Omental fat pad (tissue), 4 donors: ENCODE measurements at places on chromosomes 13 and 19. TPM values are rescaled to one million over a fixed set of nuclear protein-coding genes. Genes with fewer than 3 reads are reported as not detected.

DNA sequence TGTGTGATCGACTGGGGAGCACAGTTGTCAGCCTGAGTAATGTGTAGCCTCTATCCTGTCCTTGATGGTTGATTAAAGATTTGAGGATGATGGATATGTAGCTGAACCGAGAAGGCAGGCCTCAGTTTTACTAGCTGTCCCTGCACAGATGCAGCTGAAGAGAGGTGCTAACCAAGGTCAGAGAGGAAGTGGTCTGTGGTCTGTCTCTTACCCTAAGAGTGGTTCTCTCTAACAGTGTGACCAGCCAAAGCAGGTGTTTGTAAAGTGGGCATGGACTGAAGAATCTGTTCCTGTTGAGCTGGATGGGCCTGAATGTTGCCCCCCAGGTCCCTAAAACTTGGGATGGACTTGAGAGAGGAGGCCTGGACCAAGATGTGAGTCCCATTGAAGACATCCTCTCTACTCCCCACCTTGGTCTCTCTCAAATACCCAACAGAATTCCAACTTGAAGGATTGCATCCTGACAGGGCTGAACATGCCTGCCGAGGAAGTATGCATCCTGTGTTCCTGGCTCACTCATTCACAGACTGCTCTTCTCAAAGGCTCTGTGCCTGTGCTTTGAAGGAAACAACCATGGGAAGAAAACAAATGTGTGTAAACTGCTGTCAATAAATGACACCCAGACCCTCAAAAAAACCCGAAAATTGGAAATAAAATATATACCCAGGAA, 223.8 kb downstream of the MAB21L1 start:
- no peak for DNase-seq

DNA sequence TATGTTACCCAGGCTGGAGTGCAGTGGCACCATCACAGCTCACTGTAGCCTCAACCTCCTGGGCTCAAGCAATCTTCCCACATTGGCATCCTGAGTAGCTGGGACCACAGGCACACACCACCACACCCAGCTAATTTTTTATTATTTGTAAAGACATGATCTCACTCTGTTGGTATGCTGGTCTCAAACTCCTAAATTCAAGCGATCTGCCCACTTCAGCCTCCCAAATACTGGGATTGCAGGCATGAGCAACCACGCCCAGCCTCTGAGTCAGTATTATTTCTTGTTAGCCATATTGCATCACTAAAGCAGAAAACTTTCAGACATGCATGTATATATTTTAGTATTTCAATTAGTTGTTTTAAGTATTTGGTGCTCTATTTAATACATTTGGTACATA, 376.4 kb downstream of the GPC6 start:
- DNase-seq: no peak

- DNase-seq: no peak
These were observed 29.0 kb upstream of the SLITRK6 start for GRCh38 chr13:85828094-85828684.

DNA sequence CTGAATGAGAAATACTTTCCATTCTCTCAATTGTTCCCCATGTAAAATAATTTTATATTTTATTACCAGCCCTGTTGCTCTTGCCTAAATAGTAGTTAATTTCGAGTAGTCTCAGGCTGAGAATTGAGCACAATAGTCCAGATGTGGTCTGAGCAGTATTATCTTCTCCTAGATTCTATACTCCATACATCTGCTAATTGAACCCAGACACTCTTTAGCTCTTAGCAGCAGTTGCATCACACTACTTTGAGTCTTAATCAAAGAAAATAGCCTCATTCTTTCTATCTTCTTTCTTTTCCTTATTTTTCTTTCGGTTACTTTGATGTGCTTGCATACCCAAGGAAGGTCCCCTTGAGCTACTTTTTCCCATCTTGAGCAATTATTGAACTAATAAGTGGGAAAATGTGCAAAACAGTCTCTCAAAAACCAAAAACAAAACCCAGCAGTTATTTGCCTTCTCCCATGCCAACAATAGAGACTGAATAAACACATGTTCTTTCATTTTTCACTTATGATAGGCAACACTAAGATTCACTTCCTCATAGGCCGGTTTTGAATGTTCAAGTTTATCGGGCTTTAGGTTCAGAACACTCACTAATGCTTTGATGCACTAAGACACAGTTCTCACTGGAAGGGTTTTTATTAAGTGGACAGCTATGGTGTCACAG, 204.5 kb downstream of the POU4F1 start:
- DNase-seq: no peak

GRCh38 chr13:93951108-93951507, 528.4 kb downstream of the DCT start:
- DNase-seq: no peak

- no peak for DNase-seq
These were observed 437.5 kb downstream of the FGF9 start for GRCh38 chr13:22108283-22108942.

- DNase-seq: no peak
These were observed 57.1 kb downstream of the TRPM4 start for GRCh38 chr19:49214701-49215100.

DNA sequence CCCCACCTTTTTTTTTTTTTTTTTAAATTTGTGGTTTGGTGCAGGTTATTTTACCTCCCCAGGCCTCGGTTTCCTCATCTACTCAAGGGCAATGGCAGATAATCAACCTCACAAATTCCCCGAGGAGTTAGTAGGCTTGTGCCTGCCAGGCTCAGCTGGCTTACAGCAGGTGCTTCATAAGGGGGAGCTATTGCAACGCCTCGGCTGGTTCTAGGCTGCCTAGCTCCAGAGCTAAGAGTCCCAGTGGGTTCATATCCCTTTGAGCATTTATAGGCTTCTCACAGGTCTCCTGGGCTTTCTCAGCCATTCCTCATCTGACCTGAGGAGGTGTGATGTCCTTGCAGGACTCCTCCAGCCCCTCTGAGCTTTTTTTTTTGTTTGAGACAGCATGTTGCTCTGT, 10.6 kb downstream of the BCKDHA start:
- no peak for DNase-seq

DNA sequence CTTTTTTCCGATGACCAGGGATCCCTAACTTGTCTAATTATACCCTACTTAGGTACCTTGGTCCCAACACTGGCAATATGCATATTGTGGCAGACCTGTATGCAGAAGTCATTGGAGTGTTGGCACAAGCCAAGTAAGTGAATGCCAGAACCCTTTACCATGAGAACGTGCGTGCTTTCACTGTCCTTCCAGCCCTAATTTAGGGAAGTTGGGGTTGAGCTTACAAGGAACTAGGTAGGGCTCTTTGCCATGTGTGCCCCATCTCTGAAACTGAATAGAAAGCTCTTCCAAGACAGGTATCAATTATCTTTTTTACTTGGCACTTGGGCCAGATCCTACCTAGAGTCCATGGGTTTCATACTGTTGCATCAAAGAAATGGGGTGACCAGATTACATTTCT, 93.2 kb downstream of the FRY start:
- DNase-seq: no peak

GRCh38 chr13:93222976-93223375, 3.6 kb upstream of the GPC6 start:
- DNase-seq: no peak

GRCh38 chr19:15838351-15838750, 22.9 kb upstream of the OR10H1 start:
- DNase-seq: no peak

- DNase-seq: no peak
These were observed 21.8 kb upstream of the NAXD start for GRCh38 chr13:110593430-110594130.

DNA sequence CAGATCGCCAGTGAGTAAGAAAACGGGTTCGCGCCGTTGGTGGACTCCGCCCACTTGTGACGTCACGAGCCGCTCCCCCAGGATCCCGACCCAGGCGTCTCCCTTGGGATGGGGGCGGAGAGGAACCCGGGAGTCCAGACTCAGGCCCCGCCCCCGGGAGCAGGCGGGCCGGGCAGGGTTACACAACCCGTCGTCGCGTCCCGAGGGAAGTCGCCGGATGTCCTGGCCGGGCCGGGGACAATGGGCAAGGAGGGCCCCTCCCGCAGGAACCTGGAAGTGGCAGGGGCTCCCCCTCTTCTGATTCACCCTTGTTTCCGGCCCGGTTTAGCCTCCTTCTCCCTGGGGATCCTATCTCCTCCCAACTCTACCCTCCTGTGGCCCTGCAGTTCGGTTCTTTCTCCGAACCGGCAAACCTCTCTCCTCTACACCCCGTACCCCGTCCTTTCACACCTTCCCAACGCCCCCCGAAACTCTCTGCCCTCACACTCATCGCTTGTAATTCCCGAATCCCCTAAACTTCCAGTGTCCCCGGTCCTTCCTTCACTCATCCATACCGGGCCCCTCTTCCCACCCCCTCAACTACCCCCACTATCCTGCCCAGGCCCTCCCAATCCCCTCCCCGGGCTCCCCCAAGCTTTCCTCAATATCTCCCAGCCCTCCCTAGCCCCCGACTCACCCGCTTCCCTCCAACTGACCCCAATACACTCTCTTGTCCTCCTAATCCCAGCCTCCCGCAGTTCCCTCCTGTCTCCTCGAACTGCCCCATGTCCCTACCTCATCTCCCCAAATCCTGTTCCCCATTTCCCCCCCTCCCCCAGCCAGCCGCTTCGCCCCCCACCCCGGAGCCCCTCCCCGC, 20.0 kb upstream of the ERCC1 start:
- DNase-seq: peak; percentile 96

GRCh38 chr19:19738564-19738963, 5.7 kb upstream of the ZNF14 start:
- no peak for DNase-seq

DNA sequence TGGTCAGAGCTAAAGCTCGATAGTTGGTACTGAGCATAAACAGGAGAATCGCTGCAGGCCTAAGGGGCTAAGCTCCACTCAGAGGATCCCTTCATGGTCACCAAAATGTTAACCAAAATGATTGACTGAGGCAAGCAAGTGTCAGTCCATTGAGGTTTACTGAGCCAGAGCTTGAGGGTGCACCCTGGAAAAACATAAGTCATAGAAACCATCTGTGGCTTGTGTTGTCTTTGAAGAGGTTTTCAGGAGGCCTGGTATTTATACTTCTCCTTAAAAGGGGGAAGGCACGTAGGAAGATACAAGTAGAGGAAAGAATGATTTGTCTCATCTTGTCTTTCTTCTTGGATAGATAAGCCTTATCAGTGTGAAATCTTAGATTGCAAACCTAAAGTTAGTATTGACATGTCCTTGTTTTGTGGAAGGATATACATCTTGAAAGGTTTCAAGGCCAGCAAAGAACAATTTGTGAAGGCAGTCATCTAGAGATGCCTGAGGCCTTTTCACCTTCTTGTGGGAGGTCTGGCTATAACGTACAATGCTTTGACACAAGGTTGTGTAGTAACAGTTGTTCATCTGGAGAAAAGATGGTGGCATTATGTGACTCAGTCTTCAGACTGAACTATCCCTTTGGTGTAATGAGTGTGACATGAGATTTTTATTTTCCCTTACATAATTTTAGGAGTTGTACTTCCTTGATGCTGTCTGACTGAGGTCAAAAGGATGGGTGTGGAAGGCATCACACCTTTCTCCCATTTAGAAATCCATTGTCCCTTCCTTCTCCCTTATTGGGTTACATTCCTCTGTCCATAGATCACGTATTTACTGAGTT, 14.7 kb upstream of the CEACAM6 start:
- no peak for DNase-seq

DNA sequence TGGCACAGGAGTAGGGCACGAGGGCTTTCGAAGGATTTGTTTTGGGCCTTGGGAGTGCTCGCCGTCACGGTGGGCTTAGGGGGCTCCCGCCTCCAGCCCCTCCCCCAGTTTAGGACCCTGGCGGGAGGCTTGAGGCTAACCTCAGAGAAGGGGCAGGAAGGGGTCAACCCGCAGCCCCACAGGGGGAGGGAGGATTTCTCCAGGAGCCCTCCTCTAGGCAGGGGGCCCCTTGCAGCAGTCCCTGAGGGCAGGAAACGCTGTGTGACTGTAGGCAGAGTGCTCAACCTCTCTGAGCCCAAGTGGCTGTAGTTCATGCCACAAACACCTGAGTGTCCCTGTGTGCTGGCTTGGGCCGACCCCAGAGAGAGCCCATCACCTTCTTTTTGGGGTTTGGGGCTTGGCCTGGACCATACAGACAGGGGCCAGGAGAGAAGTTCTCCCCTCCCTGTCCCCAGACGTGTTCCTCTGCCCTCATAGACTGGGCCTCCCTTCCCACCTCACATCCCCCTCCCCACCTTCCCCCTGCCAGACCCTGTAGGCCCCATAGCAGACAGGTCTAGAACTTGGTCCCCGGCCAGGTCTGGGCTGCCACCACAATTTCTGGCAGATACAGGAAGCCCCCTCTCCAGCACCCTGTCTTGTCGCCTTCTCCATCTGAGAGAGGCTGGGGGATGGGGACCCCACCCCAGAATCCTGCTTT, 8.1 kb downstream of the ISYNA1 start:
- DNase-seq: no peak

GRCh38 chr13:27211771-27212364, 39.5 kb upstream of the RPL21 start:
- DNase-seq: no peak

GRCh38 chr13:110524541-110525257, 36.8 kb downstream of the RAB20 start:
- DNase-seq: no peak

DNA sequence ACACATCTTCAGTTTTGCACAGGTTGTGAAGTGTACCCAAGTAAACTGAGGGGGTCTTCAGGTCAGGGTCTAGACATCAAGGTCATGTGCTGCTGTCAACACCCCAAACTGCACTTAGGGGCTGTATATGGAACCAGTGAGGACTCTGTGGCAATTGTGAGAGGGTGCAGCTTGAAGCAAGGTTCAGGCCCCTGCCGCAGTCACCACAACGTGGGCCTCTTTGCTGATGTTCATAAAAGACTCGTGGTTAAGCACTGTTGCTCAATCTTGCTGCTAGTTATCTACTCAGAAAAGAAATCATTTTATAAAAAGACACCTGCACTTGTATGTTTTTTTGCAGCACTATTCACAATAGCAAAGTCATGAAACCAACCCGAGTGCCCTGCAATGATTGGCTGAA, 907.4 kb downstream of the UQCRFS1 start:
- DNase-seq: no peak

DNA sequence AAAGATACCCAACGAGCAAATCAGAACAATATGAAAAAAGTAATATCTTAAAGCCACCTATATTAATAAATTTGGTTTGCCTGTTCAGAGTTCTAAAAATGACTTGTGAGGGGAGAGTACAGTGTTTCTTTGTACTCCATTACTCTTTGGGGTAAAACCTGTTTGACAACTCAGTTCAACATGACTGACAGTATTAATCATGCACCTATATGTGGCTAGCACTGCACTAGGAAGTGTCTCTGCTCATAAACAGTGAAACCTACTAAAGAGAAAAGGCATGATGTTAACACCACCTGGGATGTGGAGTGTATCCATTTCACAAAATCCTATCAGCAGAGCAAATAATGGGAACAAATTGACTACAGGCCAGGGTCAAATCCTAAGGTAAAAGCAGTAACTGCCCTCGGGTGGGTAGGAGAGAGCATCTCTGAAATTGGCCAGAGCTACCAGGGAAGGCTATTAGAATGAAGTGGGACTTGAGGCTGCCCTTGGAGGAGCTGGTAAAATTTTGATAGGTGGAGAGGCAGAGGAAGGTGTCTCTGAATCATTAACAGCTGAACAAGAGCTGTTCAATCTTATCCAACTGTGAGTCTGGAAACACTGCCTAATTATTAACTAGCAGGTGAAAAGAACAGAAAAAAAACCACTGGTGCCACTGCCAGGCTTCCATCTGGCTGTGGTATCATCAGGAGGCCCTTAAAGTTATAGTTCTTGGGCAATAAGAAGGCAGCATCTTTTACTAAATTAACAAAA, 365.1 kb downstream of the DNAJC15 start:
- no peak for DNase-seq

GRCh38 chr13:30504081-30504480, 38.3 kb upstream of the HMGB1 start:
- DNase-seq: no peak

GRCh38 chr19:1817553-1818179, 5.6 kb upstream of the ATP8B3 start:
- no peak for DNase-seq

CYP2A7 gene
- total RNA-seq: not detected

ANGPTL8 gene
- total RNA-seq: 4.1 TPM

C3 gene
- total RNA-seq: 6,271 TPM
